ENCODE measurements at places on chromosomes 5 and 9.
A peak's percentile ranks its signal among the peaks of the same experiment; 100 is the strongest.

DNA sequence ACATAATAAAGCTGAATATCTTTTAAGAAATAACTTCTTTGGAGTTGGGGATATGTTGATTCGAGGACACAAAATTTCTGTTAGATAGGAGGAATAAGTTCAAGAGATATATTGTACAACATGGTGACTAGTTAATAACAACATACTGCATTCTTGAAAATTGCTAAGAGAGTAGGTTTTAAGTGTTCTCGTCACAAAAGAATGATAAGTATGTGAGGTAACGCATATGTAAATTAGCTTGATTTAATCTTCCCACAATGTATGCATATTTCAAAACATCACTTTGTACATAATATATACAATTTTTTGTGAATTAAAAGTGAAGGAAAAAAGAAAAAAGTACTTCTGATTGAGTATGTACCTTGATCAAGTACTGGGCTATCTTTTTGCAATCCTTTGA is 428.0 kb upstream of the TRPC7 start:
- DNase-seq: no peak

DNA sequence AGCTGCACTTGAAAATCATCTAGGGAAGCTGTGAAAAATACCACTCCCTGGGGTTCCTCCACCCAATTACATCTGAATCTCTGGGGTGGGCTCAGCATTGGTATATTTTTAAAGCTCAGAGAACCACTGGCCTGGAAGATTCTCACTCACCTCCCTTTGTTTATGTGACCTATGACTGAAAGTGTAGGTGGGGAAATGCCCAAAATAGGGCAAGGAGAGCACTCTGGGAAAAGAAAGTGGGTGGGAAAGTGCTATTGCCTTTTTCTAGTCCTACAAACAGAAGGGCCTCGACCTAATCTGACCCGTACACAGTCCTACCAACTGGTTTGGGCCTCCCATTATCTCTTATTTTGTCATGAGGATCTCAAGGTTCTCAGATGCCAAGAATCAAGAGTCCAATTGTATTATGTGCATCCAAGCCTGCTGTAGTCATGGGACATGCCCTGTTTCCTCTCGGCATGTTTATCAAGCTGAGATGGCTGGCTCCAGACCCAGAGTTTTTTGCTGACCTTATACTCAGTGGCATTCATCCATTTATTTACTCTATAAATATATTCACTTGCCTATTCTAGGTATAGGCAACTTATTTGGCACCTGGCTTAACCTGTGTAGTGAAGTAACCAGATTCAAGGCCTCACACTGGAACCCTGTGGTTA is 483.7 kb downstream of the ENC1 start:
- no peak for DNase-seq

DNA sequence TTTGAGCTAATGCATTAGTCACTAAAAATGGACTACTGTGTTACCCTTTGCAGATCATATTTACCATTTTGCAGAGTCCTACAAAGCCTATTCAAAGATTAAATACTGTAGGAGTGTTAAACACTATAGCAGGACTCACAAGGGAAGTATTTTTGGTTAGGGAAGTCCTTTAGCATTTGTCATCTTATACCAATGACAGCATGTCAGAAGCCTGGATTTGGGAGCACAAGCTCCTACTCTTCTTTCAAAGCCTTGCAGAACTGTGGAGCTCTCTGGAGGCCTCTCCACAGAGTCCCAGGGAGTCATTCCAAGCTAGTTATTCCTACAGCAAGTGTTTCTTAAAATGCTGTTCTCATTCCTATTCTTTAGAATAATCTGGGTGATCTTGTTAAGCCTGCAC is 288.8 kb downstream of the PIK3R1 start:
- DNase-seq: no peak

GRCh38 chr5:140591747-140592372 is 27.2 kb downstream of the SLC35A4 start:
- peak; percentile 43 for DNase-seq

DNA sequence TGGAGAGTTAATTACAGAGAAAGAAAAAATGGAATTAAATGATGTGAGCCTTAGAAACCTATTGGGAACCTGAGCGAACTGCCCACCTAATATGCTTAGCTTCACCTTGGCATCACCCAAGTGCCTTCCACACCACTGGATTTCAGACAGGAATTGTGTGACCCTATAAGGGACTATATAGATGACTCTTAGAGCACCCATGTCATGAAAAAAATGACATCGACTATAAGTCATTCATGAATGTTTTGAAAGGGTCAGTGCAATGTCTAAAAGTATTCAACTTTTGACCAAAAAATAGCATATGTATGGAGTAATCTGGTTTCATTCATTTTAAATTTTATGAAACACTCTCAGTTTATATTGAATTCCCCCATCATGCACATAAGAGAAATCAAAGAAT is 81.6 kb upstream of the PRRC1 start:
- DNase-seq: no peak

DNA sequence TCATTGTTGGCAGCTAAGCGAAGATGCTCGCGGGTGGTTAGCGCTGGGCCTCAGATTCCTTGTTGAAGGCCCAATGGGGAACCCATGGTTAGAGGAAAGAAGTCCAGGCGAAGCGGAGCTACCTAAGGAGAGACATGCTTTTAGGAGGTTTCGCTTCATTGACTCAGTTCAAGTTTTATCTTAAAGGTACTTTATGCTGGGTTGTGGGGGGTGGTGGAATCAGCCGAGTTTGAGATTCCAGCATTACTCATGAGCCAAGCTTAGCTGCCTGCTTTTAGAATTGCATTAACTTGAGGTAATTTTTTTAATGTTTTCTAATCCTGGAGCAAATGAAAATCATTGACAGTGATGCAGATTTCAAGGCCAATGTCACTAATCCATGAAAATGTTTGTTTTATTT is 16.1 kb downstream of the MEGF10 start:
- no peak for DNase-seq

DNA sequence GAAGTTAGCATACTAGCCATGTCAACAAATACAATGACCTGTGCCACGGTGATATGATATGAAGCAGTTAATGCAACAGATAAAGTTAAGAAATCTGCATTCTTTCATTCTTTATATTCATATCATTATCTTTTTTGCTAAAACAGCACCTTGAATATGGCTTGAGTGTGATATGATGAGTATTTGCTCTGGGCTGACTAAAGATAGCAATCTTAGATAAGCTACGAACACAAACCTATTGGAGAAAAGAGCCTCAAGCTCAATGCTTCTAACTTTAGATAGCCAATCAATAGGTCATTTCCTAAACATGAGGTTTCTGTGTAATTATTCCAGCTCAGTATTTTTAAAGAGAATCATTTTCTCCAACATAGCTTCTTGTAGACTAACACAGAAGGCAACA is 61.7 kb downstream of the NR2F1 start:
- DNase-seq: no peak

- DNase-seq: no peak
Observed at GRCh38 chr9:70964861-70965260, 156.6 kb downstream of the TRPM3 start.

DNA sequence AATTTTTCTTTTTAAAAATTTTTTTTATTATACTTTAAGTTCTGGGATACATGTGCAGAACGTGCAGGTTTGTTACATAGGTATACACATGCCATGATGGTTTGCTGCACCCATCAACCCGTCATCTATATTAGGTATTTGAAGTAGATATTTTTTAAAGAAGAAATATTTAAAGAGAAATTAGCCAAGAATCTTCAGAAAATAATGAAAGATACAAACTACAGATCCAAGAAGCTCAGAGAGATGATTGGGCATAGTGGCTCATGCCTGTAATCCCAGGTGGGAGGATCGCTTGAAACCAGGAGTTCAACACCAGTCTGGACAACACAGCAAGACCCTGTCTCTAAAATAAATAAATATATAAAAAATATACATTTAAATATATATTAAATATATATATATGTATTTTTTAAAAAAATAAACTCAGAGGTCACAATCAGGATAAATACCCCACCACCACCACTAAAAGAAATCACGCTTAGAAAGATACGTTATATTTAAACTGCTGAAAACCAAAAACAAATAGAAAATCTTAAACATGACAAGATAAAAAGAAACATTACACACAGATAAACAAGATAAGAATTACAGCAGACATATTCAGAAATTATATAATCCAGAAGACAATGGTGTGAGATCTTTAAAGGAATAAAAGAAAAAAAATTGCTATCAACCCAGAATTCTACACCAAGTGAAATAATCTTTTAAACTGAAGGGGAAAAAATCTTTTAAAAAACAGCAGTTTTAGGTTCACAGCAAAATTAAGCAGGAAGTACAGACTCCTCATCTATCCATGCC is 57.5 kb downstream of the CSF2 start:
- DNase-seq: no peak

DNA sequence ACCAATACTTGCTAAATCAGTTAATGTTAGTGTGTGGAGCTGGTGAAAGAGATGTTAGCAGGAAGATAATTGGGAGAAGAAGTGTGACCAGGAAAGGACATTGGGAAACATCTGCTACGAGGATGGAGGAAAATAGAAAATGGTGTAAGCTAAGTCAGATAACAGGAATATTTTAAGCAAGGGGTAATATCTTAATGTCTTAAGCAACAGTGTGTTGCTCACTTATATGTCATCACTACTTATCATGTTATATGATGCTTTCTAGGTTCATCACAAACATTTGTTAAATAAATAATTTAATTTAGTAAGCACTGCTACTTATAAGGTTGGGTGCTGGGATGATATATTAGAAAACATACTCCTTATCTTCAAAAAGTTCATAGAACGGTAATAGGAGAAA is 326.1 kb downstream of the EDIL3 start:
- no peak for DNase-seq

- no peak for DNase-seq
Observed at GRCh38 chr5:156687514-156687913, 162.6 kb upstream of the PPP1R2B start.

GRCh38 chr5:100108883-100109282 is 426.3 kb upstream of the FAM174A start:
- no peak for DNase-seq

GRCh38 chr9:123278361-123278760 is 10.0 kb upstream of the STRBP start:
- DNase-seq: no peak

- DNase-seq: no peak
Observed at GRCh38 chr5:8060235-8060952, 191.4 kb downstream of the MTRR start.

DNA sequence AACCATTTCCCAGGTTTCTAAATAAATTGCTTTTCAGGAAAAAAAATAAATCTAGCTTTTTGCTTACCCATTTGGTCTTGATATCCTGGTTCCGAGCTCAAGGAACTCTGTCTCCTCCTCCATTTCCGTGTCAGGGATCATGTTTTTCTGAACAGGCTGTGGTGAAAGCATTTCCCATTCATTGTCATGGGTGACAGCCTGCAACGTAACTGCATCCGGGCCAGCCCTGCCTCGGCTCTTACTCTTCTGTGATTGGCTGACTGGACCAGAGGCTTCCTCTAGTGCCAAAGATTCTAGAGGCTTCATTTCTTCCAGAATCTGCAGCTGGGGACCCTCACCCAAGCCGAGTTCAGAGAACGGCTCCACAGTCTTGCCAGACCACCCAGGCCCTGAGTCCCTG is 61.0 kb upstream of the PCA3 start:
- no peak for DNase-seq

DNA sequence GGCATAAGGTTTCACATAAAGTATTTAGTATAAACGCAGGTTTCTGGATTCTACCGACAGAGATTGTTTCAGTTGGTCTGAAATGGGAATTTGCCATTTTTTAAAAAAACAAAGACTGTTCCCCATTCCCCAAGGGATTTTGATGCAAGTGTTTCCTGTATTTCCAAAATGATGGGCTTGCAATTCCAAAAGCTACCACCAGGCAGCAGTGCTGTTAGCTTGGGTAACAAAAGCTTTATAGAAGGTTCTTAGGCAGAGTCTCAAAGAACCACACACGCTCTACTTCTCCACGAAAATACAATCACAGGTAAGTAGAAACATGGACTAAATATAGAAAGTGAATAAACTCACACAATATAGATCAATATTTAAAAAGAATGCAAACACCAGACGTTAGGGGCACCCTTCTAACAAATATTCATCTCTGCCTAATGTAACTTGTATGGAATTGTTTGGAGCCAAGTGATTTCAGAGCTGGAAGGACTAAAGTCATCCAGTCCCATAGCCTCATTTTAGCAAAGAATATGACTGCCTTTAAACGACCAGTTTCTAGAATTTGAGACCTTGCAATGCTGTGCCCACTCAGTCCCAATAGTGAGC is 154.3 kb downstream of the SPOCK1 start:
- DNase-seq: peak; percentile 44

DNA sequence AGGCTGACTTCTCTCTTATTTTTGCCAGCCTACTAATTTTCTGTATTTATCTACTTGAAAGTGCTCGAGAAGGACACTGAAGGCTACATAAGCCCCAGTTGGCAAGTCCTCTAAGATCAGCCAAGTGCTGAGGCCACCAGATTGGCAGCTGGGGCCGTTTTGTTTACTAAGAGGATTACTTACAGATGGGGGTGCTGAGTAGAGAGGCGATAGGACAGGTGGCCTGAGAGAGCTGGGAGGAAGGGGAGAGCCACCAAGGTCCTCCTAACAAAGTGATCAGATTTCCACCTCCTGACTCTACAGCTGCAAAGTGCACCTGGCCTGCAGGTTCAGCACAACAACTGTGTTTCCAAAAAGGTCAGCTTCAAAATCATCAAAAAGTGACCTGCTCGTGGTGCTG is 32.9 kb downstream of the FRMD3 start:
- no peak for DNase-seq

GRCh38 chr5:74660140-74660539 is 19.6 kb upstream of the ENC1 start:
- no peak for DNase-seq

DNA sequence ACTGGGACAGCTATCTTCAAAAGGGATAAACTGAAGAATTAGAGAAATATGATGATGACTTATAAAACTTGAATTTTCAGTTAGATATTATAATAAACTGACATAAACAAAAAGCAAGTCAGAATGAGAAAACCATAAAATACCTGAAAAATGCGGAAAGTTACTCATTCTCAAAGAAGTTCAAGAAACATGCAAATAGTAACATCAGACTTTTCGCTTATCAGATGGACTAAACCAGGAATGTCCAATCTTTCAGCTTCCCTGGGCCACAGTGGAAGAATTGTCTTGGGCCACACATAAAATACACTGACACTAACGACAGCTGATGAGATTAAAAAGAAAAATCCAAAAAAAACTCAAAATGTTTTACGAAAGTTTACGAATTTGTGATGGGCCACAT is 53.9 kb downstream of the DROSHA start:
- no peak for DNase-seq

GRCh38 chr5:160769301-160769700 is 82.7 kb downstream of the ATP10B start:
- DNase-seq: no peak

- no peak for DNase-seq
Observed at GRCh38 chr5:159978358-159978757, 30.6 kb upstream of the TTC1 start.
